ENCODE measurements at places on chromosomes 11 and 22.

GRCh38 chr11:74540270-74540669 lies 46.7 kb upstream of the LIPT2 start:
- no peak for DNase-seq

DNA sequence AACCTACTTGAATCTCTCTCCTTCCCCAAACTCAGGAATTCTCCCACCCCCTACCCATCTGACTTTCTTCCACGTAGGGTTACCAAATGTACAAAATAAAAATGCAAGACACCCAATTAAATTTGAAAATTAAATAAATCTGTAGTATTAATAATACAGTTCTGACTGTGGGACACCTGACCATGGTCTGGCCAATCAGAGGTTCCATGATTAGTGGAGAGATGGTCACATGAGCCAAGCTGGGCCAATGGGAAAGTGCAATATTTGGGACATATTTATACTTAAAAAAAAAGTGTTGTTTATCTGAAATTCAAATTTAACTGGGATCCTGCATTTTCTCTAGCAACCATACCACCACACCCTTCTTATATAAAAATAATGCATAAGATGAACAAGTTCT lies 29.8 kb upstream of the ASPHD2 start:
- DNase-seq: no peak

DNA sequence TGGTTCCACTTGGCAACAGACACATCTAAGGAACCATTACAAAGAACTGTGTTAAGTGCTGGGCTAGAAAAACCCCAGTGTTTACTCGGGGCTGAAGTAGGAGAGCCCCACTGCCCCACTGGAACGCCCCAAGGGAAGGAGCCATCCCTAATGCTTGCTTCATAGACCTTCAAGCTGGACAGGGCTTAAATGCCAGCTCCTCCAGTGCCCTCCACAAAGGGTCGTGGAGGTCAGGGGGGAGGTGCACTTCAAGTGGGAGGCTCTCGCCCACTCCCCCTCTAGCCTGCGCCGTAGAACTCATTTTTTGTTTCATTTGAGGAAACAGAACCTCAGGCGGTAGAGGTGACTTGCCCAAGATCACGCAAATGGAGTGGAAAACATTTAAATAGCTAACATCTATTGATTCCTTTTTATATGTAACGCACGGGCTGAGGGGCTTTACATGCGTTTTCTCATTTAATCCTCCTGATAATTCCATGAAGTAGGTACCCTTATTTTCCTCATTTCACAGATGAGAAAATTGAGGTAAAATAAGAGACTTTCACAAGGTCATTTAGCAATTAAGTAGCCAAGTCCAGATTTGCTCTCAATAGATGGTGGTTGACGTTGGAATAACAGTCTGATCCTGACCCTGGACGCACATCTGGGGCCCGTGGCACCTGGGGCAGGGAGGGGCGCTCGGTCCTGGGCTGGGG lies 545 bp upstream of the ZDHHC13 start:
- DNase-seq: no peak

GRCh38 chr11:5937868-5938602 lies 4.0 kb upstream of the OR56A3 start:
- no peak for DNase-seq

- no peak for DNase-seq
Measured at GRCh38 chr11:44226945-44227344, 83.0 kb downstream of the ALX4 start.

GRCh38 chr11:57370251-57370650 lies 10.7 kb downstream of the PRG3 start:
- DNase-seq: no peak

GRCh38 chr22:48738204-48738980 lies 1089.3 kb downstream of the BRD1 start:
- DNase-seq: no peak

DNA sequence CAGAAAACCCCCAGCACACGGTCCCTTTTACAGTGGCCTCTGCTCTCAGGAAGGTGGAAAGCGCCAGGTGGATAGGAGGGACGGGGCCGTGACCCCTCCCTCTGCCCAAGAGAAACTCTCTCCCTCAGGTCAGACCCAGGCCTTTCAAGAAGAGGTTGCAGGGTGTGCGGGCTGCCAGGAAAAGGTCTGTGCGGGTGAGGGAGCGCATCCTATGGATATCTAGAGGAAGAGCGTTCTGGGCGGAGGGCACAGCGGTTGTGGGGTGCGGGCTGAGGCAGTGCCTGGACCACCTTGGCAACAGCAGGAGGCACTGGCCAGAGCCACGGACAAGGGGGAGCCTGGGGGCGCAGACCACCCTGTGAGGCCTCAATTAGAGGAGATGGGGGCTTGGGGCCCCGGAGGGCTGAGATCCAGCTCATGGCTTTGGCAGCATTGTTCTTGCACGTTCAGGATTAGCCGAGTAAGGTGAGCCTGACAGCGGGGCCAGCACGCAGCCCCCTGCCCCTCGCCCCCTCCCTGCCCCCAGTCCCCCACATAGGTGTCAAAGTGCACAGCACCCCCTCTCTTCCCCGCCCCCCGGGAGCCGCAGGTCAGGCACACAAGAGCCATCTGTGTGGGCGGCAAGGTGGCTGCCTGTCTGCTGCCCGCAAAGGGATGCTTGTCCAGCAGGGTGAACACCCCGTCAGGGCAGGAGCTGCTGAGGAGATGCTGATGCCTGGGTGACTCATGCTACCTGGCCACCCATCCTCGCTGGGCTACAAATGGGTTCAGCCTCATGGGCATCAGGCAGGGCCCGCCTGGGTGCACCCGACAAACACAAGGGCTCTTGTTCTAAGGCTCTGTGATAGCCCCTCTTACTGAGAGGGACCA lies 92.8 kb upstream of the KCNQ1OT1 start:
- no peak for DNase-seq

GRCh38 chr11:59158206-59159068 lies 13.5 kb upstream of the DTX4 start:
- peak; percentile 86 for DNase-seq

DNA sequence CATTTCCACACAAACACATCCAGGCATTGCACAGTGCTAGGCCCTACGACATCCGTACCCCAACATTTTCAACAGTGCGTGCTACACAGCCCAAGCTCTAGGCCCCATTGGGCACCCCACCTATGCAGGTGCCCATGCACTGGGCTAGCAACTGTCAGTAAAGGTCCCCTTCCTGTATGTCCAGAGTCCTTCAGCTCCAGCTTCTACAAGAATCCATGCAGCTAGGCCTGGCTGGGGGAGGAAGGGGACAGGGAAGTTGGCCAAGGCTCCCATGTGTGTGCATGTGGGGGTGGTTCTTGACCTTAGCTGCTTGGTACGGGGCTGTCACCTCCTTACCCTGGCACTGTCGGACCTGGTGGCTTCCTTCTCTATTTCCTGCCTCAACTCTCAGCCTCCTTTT lies 1.3 kb downstream of the B3GAT1 start:
- DNase-seq: no peak

DNA sequence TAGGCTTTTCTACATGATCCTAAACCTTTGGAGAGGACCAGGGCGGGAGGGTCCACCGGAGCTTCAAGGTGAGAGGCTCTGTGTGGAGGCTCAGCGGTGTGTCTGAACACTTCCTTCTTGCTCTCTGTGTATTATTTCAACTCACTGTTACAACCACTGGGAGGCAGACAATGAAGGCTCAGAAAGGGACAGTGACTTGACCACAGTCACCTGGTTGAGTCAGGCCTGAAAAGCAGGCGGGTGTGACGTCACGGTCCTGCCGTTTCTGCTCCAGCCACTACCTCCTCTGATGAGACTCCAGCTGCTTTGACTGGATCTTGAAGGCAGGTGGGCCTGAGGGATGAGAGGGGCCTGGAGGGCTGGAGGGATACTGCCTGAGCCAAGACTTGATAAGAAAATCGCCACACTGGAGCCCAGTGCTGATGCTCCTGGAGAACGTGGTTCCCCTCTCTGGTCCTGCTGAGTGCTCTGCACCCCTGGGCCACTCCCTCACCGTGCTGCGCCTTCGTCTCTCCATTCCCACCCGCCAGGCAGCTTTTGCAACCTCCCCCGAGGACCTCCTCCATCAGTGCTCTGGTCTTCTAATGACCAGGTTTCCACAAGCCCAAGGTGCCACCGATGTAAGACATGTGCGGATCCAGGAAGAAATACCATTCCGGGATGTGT lies 27.9 kb downstream of the KCNC1 start:
- DNase-seq: no peak

DNA sequence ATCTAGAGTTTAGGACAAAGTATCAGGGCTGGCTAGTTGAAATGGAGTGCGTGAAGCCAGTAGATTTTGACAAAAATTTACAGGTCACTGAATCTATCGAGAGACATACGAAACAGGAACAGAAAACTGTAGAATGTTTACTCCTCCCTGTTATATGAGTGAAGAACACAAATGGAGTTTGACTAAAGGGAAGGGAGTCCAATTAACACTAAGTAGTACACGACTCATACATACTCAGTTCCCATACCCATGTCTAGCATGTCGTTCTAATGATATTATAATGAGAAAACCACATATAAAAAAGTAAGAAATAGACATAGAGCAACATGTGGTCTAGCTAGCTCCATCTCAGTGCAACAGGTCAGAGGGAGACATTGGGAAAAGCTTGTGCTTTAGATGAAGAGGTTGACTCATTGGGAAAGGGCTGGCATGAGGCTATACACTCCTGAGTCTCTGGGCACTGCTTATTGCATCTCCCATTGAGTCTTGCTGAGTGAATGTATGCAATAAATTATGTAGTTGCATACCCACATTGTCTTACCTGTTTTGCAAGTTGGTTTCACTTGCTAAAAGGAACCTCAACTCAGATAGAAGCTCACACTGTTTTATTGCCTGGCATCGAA lies 43.5 kb downstream of the CD44 start:
- DNase-seq: peak; percentile 67

DNA sequence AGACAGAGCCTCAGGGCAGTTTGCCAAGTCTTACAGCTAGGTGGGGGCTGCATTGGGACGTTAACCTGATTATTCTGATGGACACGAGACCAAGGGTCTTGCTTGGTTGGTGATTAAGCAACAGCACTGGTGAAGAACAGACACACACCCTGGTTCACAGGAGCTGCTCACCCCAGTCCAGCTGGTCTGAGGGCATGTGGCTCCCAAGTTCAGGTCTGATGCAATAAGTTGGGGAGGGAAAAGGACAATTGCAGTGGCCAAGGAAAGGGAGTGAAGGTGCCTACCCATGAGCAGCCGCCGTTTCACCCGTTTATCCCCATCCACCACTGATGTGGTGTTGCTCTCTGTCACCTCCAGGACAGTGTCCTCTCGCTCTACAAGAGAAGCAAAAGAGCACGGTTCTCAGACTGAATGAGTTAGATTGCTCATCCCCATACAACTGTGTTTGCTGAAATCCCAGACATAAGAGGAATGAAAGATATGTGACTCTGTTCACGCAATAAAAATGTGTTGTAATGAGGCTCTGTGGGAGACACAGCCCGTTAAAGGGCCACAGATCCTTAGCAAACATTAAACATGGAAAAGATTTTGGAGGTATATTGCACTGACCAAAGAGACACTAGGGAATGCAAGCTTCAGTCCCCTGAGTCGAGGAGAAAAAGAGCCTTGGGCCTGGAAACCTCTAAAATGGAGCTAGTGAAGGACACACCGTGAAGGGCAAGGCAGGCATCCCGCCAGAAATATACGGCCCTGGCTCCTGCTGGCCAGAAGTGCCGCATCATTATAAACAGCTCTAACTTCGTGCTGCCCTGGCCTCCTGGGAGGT lies 25.6 kb downstream of the SCUBE2 start:
- DNase-seq: no peak

GRCh38 chr11:64571050-64571409 lies 20.0 kb upstream of the SLC22A12 start:
- DNase-seq: no peak

GRCh38 chr11:65430406-65431217 lies 8.0 kb downstream of the NEAT1 start:
- peak; percentile 55 for DNase-seq

- no peak for DNase-seq
Measured at GRCh38 chr22:48800036-48800885, 1027.4 kb downstream of the BRD1 start.

DNA sequence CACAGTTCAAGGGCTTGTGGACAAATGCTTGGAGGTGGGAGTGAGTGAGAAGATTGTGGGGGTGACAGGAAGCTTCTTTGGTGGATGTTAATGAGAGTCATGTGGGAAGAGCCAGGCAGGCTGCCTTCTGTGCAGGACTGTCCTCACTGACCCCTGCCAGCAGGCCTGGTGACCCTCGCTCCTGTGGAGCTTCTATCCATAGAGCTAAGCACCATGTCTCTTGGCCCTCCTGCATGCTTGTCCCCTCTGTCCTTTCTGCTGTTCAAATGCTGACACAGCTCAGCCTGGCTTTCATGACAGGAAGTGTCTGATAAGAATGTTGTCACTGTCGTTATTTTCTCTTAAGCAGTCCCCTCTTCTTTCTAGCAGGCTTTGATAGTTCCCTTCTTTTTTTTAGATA lies 37.6 kb downstream of the NAT10 start:
- no peak for DNase-seq

DNA sequence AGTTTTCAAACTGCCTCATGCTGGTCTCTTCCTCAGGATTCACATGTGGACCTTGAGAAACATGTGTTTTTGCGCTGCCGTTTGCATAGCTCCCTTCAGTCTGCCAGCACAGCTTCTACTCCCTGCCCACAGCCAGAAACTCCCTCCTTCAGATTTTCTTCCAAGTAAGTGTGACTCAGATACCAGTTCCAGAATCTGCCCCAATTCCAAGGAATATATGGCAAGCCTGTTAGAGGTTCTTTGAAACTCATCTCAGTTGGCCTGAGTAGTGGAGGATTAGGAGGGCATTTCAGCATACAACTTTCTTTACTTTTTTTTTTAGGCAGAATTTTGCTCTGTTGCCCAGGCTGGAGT lies 67.1 kb downstream of the SNX19 start:
- no peak for DNase-seq

- DNase-seq: no peak
Measured at GRCh38 chr11:118528511-118528910, 1.2 kb downstream of the TTC36 start.

GRCh38 chr22:38799265-38800002 lies 5.5 kb upstream of the DNAL4 start:
- no peak for DNase-seq

DNA sequence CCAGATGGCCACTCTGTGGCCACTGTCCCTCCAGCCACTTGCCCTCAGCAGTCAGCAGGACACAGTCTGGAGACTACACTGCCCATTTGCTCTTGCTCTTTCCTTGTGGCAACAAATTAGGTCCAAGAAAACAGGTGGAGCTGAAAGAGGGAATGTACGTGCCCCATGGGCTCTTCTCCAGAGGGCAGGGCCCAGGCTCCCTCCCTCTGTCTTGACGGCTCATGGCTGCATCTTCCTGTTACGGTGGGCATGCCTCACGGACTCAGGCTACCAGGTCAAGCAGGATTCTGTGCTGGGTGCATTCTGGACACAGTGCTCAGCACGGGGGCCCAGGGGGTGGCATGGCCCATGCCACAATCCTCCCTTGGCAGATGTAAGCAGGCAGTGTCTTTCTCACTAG lies 71.3 kb downstream of the MED15 start:
- no peak for DNase-seq

DNA sequence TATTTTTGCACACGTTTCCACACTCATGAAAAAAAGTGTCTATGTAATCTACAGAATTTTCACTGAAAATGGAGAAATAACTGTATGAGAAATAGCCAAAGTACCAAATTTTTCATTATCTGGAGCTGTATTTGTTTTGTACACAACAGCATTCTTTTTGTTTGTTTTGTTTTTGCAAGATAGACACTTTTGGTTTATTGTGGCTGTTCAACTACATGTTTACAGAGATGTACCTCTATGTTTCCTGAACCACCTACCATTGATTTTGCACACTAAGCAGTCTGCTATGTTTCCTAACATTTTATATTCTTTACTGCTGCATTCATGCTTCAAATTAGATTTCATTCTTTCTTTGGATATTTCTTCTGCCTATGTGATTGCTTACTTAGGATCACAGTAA lies 116.3 kb downstream of the ELP4 start:
- DNase-seq: no peak

GRCh38 chr11:8252946-8253345 lies 10.7 kb downstream of the LMO1 start:
- DNase-seq: no peak

All from B cell (primary cell).